NCI-H345 (cell line): ENCODE measurements at places on chromosomes 5 and 9.

DNA sequence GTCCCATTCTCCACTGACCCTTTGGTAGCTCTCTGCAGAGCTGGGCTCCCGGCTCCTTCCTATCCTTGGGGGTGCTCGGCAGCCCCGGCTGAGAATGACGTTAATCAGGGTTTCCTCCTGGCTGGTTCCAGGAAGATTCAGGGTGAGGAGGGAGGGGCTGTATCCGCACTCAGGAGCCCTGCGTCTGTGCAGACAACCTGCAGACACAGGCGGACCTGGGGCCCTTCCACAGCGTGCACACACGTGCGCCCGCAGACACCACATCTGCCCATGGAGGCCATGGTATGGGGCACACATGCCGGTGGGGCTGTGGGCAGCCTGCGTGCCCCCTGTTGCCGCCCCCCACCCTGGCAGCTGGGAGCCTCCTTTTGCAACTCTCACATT lies 66.6 kb upstream of the RNU6ATAC start:
- no peak for DNase-seq

DNA sequence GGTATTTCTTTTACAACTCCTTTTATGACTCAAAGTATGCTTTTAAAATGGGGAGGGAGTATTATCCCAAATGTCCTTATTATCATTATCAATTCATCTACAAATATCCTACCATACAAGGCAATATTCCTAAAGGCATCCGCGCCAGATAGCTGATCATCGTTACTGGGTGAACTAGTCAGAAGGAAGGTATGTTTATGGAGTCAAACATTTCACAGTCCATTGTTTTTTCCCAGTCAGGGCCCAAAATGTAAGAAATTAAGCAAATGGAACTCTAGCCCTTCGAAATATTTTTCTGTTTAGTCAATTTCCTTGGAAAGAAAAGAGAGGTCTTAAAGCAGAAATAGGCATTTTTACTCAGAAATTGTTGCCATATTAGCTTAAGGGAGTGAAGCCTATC lies 188.5 kb upstream of the CCNG1 start:
- no peak for DNase-seq

DNA sequence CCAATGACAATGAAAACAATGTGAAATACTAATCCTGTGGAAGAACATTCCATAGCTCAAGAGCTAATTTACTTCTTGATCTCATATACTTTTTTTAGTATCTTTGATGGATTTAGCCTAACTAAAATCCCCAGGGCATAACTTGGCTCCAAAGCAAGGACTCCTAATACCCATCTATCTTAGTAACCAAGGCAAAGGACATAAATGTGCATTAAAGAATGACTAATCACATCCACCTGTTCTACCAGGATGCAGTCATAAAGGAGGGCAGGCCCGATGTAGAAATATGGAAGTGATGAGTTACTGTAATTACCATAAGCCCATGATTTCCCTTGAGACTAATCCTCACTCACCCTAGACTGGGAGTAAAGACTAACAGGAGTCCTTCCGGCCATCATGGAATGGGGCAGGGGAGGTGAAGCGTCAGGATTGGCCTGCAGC lies 56.9 kb downstream of the KIF24 start:
- no peak for DNase-seq

DNA sequence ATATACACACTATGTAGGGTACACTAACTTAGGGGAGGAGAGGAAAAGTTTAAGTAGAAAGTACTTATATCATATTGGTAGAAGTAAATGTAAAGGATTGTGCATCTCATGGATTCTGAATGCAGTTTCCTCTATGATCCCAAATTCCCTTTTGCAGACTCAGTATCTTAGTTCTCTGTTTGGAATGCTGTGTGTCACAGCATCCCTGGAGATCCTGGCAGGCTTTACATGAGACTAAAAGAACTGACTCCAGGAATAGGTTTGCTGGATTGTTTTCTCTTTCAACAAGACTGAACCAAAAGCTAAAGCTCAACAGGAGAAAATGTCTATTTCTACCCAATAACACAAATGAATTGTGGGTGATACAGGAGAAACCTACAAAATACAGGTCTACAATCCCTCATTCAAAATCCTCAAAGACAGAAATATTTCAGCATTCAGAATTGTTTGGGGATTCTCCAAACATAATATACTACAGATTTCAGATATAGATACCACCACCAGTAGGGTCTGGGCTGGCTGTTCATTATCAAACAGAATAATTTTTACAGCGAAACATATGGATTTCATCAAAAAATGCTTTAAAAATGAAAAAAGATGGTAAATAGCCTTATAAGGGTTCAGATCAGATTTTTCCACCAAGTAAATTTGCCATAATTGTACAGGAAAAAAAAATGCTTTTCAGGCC lies 324.7 kb upstream of the GRAMD2B start:
- DNase-seq = no peak

DNA sequence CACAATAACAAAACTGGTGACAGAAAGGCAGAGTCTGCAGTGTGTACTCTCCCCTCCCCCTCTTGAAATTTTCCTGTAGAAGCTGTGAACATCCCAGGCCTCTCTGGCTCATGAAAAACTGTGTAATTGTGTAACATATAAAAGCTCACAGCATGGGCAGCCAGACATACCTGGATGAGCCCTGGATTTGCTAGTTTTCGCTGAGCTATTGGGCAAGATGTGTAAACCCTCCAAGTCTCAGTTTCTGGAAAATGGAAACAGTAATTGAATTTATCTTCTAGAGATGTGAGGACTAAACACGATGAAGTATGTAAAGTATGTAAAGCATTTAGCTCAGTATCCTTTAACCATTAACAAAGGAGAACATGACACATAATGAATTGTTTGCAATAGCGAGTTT lies 143.2 kb upstream of the ANKH start:
- no peak for DNase-seq

GRCh38 chr5:178624631-178625546 lies 2.0 kb downstream of the CLK4 start:
- no peak for DNase-seq
